T-helper 2 cell (primary cell): ENCODE measurements at places on chromosomes 7 and 10.

DNA sequence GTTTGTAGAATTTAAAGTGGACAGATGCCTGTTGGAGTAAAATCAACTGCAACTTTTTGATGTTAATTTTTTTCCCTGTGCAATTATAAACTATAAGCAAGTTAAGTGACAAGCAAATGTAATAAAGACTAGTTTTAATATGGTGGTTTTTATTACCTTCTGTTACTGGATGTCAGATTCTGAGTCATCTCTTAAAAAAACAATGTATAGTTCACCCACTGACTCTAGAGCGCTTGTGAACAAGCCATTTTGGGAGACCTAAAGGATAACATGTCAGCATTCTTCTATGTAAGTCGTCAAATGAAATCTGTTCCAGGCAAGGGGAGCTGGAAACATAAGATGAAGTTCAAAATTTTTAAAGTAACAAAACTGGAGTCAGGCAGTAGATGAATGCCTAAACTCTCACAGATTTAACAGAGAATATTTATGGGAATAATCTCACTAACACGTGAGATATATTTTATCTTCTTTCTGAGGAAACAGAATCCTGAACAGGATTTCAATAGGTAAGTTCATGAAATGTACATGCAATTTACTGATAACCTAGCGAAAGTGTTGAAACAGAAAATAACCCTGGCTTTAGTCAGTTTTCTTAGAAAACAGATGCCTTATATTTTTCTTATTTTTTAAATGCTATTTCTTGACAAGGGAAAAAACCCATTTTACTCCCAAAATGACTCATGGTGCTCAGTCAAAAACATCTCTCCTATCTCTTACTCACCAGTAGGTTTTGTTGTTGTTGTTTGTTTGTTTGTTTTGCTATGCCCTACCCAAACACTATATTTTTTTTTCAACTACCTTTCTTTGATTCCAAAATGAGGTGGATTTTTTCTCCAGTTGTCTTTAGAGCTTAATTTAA, 91.7 kb downstream of the SLC39A12 start:
- DNase-seq: no peak

- no peak for DNase-seq
Measured at GRCh38 chr7:76394957-76395356, 14.5 kb downstream of the SSC4D start.

GRCh38 chr7:137096607-137097006, 228.2 kb downstream of the CHRM2 start:
- DNase-seq: no peak

- DNase-seq: no peak
Measured at GRCh38 chr10:46518028-46518725, 38.3 kb downstream of the GPRIN2 start.

- no peak for DNase-seq
Measured at GRCh38 chr7:155392726-155393570, 65.0 kb upstream of the EN2 start.

DNA sequence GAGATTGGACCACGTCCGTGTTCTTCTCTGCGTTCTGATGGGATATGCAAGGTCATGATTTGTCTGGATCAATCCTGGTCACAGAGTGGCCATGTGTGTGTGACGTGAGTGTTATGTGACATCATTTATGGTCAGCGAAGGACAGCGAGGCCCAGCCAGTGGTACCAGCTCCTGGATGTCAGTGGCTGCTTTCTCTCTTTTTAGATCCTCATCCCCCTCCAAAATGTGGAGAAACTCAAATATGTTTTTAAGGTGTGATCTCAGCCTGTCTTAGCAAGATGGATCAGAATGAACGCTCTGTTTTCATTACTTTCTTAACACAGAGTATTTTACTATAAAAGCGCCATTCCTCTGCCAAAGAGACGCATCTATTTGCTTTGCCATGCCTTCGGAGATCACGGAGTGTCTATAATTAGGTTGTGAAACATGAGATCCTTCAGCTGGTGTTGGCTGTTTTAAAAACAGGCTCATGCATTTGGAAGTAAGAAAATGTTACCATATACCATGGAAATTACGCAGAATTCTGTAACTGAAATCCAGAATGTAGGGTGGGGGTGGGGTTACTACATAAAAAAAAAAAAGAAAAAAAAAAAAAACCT, 245.5 kb upstream of the TCERG1L start:
- no peak for DNase-seq

DNA sequence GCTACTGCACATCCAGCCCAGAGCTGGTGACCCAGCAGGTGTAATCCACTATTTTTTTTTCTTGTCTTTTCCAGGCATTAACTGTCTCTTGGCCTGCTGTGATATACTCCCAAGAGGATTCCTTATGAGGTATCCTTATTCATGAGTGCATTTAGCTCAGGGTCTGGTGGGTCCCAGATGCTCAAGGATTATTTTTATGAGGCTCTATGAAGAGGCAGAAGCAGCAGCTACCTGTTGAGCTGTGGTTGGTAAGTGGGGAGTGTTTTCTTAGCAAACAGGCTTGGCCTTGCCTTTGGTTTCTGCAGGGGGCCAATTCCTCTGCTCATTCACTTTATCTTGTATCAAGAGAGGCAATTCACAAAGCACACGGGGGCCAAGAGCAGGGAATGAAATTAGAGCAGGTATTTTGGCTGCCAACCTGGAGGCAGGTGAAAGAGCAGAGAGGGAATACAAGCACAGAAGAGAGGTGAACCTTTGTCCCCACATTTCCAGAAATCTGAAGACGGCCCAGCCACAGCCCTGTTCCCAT, 221.6 kb downstream of the TMEM178B start:
- DNase-seq: no peak

DNA sequence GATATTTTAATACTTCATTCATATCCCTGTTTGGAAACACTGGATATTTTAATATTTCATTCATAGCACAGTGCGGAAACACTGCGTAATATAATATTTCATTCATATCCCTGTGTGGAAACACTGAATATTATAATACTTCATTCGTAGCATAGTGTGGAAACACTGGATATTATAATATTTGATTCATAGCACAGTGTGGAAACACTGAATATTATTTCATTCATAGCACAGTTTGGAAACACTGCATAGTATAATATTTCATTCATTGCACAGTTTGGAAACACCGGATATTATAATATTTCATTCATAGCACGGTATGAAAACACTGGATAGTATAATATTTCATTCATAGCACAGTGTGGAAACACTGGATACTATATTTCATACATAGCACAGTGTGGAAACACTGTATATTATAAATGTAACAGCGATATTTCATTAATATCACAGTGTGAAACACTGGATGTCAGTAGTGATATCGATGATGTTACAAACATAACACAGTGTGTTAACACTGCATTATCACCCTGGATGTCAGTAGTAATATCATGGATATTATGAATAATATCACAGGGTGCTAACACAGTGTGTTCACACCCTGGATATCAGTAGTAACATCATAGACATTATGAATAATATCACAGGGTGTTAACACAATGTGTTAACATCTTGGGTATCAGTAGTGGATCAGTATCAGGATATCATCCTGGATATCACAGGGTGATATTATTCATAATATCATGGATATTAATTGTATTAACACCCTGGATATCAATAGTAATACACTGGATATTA, 2.9 kb upstream of the TMEM225B start:
- no peak for DNase-seq
